Neural crest cell (in vitro differentiated cells): ENCODE measurements at places on chromosomes 7 and 10. TPM values are rescaled to one million over a fixed set of nuclear protein-coding genes. Genes with fewer than 3 reads are reported as not detected.

GRCh38 chr10:77240041-77240652, 397.5 kb downstream of the KCNMA1 start:
- no peak for DNase-seq

- no peak for DNase-seq
These were observed 59.4 kb downstream of the AOC1 start for GRCh38 chr7:150911590-150912267.

DNA sequence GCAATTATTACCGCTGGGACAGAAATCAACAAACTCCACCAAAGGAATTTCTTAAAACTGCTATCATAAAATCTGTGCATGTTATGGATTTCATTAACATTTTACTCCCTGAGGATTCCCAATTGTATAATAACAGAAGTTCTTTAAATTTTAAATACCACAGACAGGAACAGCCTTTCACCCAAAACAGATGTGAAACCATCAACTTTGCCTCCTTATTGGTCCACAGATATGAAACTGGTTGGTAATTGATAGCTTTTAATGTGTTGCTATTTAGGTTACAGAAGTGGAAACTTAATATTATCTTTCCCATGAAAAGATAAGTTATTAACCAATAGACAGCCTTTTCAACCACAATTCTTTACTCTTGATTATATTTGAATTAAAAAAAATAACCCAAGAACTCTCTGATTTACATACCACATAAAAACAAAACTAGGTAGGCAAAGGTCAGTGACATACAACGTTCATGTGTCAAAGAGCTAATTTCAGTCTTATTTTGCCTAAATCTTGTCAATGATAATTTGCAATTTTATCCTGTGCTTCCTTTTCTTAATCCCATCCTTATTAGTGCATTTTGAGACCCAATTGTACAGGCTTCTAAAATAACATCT, 90.0 kb downstream of the NRP1 start:
- no peak for DNase-seq

GRCh38 chr10:107616463-107617410, 452.2 kb upstream of the SORCS1 start:
- no peak for DNase-seq

DNA sequence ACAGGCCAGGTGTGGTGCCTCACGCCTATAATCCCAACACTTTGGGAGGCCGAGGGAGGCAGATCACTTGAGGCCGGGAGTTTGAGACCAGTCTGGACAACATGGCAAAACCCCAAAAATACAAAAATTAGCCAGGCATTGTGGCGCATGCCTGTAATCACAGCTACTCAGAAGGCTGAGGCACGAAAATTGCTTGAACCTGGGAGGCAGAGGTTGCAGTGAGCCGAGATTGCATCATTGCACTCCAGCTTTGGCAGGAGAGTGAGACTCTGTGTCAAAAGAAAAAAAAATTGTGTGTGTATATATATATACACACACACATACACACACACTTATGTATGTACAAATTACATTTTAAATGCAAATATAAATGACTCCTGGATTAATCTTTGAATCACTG, 76.8 kb upstream of the LRRN3 start:
- DNase-seq = no peak

TMEM270 gene
- total RNA-seq = not detected in 2 replicates
